Cardiac muscle cell (in vitro differentiated cells and primary cell): ENCODE measurements at places on chromosomes 3 and 15. TPM values are rescaled to one million over a fixed set of nuclear protein-coding genes. Genes with fewer than 3 reads are reported as not detected.

DNA sequence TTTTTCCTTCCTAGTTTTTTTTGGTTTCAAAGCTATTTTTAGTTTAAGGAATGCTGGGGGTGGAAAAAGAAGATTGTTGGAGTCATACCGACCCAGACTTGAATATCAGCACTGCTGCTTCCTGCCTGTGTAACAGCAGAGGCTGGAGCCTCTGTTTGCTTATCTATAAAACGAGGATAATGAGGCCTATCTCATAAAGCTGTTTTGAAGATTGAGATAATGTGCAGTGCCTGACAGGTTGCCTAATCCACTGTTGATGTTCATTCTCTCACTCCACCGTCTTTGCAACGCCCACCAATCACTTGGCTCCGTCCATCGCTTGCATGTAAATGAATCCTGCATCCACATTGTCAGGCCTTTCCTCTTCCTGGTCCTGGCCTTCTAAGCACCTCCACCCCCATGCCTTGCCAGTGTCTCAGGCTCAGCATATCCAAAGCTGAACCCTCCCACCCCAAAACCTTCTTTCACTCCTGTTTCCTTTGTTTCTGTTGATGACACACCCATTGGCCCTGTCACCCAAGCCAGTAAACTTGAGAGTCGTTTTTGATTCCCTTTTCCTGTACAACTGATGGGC, 94.9 kb downstream of the MEX3B start:
- peak; percentile 6 for DNase-seq
- H3K36me3 ChIP-seq = no peaks in the 10 kb centered on the region
- peaks cover 16% of the 10 kb centered on the region for H3K4me1 ChIP-seq
- no peak overlapping the region for H3K27ac ChIP-seq
- no peaks in the 10 kb centered on the region for H3K27me3 ChIP-seq
- no peak overlapping the region for H3K4me3 ChIP-seq

- H3K4me3 ChIP-seq = no peak overlapping the region
- no peak for DNase-seq
- H3K27me3 ChIP-seq = no peaks in the 10 kb centered on the region
- H3K36me3 ChIP-seq = peaks cover 49% of the 10 kb centered on the region
- no peak overlapping the region for H3K27ac ChIP-seq
These were observed 22.1 kb downstream of the CLPX start for GRCh38 chr15:65163041-65163440.

- H3K36me3 ChIP-seq = no peaks in the 10 kb centered on the region
- peaks cover 7% of the 10 kb centered on the region for H3K4me1 ChIP-seq
- H3K4me3 ChIP-seq = peak within 1 kb of the TSS; percentile 73
- H3K27ac ChIP-seq = peak within 1 kb of the TSS; percentile 55
- peaks cover 4% of the 10 kb centered on the region for H3K27me3 ChIP-seq
These were observed at the start of gene CRTC3 for GRCh38 chr15:90529371-90530249. Gene CRTC3 (plus strand): TSS chr15:90529923. CDS start chr15:90530072, 149 bp downstream.

Gene AP3B2
- 1.4 and 4.8 TPM in 2 replicates for polyA plus RNA-seq

GRCh38 chr15:100235030-100235617, 106.7 kb downstream of the ADAMTS17 start:
- H3K4me3 ChIP-seq = no peak overlapping the region
- H3K27me3 ChIP-seq = no peaks in the 10 kb centered on the region
- H3K27ac ChIP-seq = no peak overlapping the region
- no peaks in the 10 kb centered on the region for H3K4me1 ChIP-seq
- DNase-seq = no peak
- no peaks in the 10 kb centered on the region for H3K36me3 ChIP-seq

DNA sequence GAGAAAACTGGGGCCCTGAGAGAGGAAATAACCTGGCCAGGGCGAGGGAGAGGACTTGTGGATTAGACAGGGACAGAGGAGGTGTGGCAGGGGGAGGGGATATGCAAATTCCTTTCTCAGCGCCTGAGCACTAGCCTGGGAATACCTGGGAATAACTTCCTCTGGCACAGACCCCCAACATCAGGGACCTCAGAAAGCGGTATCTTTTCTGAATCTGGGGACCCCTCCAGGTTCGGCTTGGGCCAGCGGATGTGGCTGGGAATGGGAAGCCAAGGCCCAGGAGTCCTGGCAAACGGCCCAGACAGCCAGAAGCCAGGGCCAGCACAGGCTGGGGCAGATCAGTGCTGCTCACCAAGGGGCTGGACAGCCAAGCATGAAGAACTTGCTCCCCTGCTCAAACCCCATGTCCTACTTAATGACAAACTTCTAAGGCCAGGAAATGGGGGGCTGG, 9.2 kb upstream of the ACSBG1 start:
- no peaks in the 10 kb centered on the region for H3K4me1 ChIP-seq
- DNase-seq = peak; percentile 29

GRCh38 chr3:156802821-156803606, 23.1 kb upstream of the LEKR1 start:
- H3K4me1 ChIP-seq = no peaks in the 10 kb centered on the region
- H3K4me3 ChIP-seq = no peak overlapping the region
- H3K27ac ChIP-seq = no peak overlapping the region
- no peak for DNase-seq
